Hindlimb muscle (tissue), 1 donor: ENCODE measurements at places on chromosomes 4 and X. TPM values are rescaled to one million over a fixed set of nuclear protein-coding genes. Genes with fewer than 3 reads are reported as not detected.

MAGED2 gene
- polyA plus RNA-seq, result 988 TPM

- no peak for DNase-seq
These were observed 1938.9 kb upstream of the TENM3 start for GRCh38 chr4:180304321-180304720.

DUSP9 gene
- polyA plus RNA-seq, result 0.14 TPM

- no peak for DNase-seq
These were observed 96.7 kb upstream of the RAPGEF2 start for GRCh38 chr4:159006202-159006601.

COL4A5 gene
- 18.4 TPM for polyA plus RNA-seq

GNRHR gene
- 0.50 TPM for polyA plus RNA-seq

GAGE2A gene
- not detected for polyA plus RNA-seq

GRCh38 chrX:85365370-85365995, 14.0 kb downstream of the POF1B start:
- no peak for DNase-seq

DNA sequence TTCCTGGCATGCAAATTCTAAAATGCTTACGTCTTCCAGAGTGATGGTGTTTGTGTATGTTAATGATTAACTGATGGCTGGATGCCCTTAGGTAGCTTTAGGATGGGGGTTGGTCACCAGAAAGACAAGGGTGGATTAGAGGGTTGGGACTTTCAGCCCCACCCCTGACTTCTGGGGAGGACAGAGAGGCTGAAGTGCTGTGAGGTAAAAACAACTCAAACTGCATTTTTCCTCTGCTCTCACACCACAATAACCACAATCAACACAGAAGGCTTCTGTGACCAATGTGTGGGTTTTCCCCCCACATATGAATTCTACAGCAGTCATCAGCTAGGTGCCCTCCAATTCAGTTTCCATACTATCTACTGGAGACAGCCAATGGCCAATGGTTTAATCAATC, 18.7 kb upstream of the DDIT4L start:
- DNase-seq, result no peak
